ENCODE measurements at places on chromosomes 1 and 21.
A peak's percentile ranks its signal among the peaks of the same experiment; 100 is the strongest.

GRCh38 chr21:34971656-34972055 is 77.4 kb downstream of the RUNX1 start:
- DNase-seq = no peak

- DNase-seq = no peak
These were observed 48.7 kb downstream of the SMYD2 start for GRCh38 chr1:214329470-214330220.

- no peak for DNase-seq
These were observed 70.0 kb downstream of the NVL start for GRCh38 chr1:224259986-224260385.

- DNase-seq = no peak
These were observed 103.8 kb upstream of the ARHGEF16 start for GRCh38 chr1:3350506-3351261.

GRCh38 chr1:15849775-15850324 is 2.3 kb downstream of the SPEN start:
- peak; percentile 16 for DNase-seq

DNA sequence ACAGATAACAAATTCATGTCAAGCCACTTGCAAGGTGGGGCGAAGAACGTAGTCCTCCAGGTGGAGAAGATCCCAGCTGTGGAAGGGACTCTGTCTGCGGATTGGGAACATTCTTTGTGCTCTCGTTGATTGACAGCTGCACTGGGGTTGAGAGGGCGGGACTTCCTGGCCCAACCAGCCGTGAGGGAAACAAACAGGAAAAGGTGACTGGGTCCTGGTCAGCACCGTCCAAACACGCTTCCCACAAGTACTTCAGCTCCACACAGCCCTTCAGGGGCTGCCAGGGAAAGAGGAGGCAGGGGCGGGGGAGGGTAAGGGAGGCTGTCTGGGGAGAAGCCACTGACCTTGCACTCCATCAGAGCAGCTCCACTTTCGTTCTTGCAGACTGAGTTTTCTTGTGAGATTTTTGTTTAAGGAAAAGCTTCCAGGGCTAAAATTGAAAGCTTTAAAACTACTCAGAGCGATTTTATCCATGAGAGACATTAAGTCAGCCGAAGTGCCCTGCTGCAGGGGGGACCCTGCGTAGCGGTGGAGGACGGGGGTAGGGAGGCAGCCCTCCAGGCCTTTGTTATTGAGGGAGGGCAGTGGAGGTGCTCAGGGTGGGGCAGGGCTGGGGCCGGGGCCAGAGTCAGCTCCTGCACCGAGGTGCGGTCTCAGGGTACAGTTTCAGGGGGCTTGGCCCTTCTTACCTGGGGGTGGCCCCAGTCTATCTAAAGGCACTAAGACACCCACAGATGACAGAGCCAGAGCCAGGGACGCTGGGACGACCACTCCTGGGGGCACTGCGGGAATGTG is 21.6 kb upstream of the STUM start:
- no peak for DNase-seq

DNA sequence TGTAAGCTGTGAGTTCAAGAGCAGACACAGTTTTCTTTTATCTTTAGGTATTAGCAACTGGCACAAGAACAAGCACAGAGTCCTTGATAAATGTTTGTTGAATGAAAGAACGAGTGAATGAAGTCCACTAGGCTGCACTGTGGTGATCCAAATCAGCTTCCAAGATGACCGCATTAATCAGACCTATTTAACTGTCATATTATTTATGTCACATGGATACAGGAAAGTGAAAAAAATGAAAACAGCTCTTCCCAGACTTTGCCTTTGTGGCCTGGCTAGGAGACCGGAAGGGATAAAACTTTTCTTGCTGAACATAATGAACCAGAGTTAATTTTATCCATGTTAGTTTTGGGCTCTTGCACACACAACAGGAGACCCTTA is 261.3 kb downstream of the TNR start:
- no peak for DNase-seq

DNA sequence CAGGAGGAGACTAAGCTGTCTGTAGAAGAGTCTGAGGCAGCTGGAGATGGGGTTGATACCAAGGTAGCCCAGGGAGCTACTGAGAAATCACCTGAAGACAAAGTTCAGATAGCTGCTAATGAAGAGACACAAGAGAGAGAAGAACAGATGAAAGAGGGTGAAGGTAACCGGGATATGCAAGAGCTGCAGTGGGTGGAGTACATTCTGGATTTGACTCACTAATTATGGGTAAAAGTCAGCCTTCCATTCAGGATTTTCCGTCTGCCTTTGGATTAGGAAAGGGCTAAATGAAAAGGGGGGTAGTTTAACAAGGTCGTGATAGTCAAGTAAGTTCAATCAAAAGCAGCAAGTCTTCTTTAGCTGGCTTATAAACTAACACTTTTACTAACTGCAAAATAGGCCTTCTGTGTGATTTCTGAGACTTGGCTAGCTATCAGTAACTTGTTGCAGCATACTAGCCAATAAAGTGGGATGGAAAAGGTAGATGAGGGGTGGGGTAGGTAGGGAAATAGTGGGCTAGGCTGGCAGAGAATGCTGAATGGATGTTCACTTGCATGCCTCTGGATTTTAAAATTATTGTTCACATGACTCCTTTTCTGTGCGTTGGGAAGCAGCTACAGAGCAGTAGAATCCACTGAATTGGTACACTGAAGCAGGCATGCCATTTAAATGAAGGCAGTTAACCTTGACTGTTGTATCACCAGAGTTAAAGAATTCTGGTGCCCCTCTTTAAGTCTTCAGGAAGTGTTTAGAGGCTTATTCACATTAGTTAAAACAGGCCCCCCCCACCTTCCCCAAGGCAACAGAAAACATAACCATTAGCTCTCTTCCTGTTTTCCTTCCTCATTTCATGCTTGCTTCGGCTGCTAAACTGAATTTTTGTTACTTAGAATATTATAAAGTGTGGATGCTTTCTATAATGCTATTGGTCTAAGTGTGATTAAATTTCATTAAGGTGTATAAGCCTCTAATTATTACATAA is 15.4 kb downstream of the CCDC17 start:
- DNase-seq = no peak

- DNase-seq = no peak
These were observed 40.0 kb downstream of the S1PR1 start for GRCh38 chr1:101276818-101277217.

DNA sequence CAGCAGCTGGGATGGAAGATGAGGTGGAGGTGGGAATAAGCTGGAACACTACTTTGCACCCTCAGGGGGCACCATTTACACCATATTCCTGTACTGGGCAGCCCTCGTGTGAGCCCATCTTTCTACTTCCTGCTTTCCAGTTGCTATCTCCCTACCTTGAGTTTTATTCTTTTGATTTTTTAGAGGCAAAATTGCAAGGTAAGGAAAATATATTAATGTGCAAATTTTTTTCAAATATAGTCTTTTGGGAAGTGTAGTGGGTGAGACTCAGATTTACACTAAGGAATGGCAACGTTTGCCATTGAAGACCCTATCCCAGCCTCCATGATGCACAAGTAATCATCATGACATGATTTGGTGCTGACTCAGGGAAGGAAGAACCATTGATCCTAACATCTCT is 31.1 kb upstream of the DUSP23 start:
- DNase-seq = no peak

DNA sequence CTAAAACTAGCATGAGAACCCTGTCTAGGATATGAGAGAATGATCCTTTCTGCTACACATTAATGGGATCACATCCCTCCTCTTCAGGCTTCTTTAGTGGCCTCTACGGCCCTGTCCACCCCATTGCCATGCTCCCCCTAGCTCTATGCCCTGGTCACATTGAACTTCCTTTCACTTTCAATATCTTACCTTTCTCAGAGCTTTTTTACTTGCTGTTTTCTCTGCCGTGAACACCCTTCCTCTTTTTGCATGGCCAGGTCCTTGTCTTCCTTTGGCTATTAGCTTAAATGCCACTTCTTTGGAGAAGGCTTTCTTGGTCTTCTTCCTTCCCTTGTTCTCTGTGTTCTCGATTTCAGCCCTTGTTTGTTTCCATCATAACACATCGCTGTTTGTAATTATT is 97.4 kb downstream of the GIPC2 start:
- DNase-seq = no peak

GRCh38 chr21:37916310-37917051 is at the start of gene KCNJ6:
TSS of gene KCNJ6 (minus strand) at chr21:37916457. CDS start at chr21:37840682, 75,775 bp downstream.
- no peak for DNase-seq

DNA sequence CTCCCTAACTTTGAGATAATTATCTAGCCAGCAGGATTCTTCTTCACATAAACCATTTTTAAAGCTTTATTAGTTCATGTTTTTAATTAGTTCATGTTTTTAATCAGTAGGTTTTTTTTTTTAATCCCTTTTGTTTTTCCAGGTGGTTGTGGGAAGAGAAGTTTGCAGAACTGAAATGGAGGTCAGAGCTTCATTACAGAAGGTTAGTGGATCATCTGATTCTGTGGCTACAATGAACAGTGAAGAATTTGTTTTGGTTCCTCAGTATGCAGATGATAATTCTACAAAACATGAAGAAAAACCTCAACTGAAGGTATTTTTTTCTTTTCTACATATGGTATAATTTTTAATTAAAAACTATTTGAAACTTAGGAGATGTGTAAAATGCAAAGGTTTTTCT is 59.7 kb downstream of the RABGAP1L start:
- DNase-seq = no peak

DNA sequence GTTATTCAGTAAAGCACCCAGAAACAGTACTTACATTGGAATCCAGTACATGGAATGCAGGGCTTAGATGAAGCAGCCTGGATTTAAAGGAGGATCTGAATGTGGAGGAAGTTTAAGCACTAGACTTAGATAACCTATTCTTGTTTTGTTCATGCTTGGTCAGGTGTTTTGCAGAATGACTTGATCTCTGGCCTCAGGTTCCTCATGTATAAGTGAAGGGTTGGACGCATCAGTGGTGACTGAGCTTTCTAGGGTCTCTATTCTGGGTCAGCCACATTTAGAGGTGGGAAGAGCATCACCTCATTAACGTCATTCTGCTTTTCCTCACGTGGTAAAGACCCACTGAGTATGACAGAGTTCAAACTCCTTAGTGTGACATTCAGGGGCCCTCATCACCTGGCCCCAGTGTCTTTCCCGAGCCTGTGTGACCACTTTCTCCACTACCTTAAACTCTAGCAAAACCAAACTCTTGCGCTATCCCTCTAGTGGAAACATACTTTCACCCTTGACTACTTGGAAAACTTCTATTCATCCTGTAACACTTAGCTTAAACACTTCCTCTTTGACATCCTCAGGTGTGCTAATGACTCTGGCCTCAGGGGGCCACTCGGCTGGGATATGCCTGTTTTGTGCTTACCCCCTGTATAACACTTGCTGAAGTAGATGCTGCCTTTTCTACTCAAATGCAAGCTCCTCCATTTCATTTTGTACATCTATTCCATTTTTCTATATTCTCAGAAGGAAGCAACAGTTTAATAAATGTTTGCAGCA is 871 bp upstream of the ERICH3 start:
- DNase-seq = no peak

DNA sequence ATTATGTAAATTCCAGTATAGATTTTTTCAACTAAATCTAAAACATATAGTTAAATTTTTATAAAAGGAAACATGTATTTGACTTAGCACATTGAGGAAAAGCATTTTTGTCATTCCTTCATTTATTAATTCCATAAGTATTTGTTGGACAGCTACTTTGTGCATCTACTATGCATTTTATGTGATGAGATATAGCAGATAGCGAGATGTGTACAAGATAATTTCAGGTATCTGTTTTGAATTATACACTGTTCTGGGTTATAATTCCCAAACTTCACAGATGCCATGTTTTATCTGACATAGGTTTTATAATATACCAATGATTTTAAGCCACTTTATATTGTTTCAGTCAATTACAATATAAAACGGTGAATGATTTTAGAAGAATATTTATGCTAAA is 398.7 kb downstream of the USH2A start:
- DNase-seq = no peak

DNA sequence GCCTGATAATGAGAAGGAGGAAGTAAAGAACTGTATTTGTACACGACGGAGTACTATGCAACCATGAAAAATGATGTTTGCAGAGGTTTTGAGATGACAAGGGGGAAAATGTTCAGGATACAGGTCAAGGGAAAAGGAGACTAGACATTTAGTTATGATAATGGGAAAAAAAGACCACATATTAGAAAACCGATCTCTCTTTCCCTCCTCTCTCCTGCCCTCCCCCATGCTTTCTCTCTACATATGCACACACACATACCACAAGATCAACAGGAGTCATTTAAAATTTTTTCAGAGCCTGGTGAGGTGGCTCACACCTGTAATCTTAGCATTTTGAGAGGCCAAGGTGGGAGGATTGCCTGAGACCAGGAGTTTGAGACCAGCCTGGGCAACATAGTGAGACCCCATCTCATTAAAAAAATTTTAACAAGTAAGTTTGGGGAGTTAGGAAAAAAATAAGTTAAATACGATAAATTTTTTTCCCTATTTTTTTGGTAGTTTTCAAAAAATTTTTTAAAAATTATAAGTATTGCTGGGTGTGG is 44.5 kb downstream of the ECE1 start:
- no peak for DNase-seq

GRCh38 chr1:206575165-206575893 is 36.9 kb downstream of the EIF2D start:
- DNase-seq = no peak

DNA sequence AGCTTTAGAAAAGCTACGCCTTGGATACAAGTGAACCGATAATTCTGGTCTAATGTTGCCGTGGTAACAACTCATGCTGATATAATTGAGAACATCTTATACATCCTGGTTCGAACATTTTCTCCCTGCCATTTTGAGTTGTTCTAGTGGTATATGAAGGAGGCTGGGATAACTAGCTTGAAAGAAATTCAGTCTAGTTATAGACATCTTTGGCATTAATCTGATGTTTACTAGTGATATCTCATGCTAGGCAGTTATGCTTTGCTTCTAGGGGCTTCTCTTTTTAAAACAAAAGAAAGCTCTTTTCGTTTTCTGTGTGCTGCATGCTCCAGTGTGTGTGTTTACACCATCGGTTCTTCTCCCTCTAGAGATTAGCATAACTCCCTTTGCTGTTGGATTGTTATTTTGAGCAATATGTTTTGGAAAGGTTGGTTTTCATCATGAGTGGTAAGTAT is 20.5 kb downstream of the PRKACB start:
- DNase-seq = no peak

DNA sequence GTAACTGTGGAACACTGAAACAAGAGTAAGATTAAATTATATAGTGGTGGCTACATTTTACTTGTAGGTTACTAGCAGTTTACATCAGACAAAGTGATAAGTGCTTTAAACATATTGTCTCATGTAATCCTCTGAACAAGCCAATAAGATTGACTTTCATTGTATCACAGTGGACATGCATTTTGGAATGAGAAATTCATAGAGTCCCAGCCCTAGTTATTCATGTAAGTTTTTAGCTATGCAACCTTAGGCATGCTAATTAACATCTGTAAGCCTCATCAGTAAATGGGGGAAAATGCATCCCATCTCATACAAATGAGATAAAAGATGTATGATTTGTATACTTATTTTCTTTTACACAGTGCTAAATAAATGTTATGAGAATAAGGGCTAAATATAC is 1038.1 kb upstream of the ADGRL4 start:
- DNase-seq = no peak

Data from stimulated activated CD4-positive, alpha-beta T cell treated with anti-CD3 and anti-CD28 coated beads, Interleukin-4, amount 100 ng/mL, for 4 hours (primary cell).